Ammon's horn (tissue), 1 donor: ENCODE measurements at places on chromosomes 6 and 20.

GRCh38 chr20:57210054-57210910 lies 56.2 kb downstream of the BMP7 start:
- DNase-seq, result no peak

- DNase-seq, result peak; percentile 70
Observed at GRCh38 chr6:44062771-44063560, 64.3 kb downstream of the MRPL14 start.

DNA sequence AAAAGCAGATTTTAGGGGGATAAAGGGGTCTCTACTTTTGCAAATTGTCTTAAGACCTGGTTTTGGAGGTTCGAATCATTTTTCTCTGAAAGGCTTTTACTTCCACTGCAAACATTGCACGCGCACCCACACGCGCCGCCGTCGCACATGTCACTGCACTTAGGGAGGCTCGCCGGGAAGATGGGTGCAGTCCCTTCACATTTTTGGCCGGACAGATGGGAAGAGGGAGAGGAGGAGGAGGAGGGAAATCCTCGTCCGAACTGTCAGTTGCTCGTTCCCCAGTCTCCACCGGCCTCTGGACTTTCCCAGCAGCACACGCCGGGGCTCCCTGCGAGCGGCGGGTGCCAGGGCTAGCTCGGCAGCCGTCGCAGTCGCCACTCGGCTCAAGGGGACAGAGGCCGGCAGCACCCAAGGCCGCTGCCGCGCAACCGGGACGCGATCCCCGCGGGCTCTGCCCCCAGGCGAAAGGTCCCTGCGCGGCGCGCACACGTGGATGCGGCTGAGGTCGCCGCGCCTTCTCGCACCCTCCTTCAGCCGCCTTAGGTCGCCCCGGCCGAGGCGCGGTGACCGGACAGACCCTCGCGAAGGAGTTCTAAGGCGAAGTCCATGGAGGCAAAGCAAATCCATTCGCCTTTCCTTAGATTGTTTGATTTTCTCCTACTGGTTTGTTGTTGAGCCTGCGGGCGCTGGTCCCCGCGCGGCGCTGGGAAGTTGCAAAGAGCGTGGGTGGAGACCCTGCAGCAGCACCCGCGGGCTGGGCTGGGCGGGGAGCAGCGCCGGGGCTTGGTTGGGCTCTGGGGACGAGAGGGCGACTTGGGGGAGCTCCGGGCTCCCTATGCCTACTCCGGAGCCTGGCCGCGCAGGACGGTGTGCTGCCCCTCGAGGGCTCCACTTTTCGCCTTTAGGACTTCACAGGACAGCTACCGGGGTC lies 1.2 kb downstream of the MYB start:
- DNase-seq, result peak; percentile 32

- DNase-seq, result no peak
Observed at GRCh38 chr6:169292338-169293124, 38.9 kb upstream of the THBS2 start.

DNA sequence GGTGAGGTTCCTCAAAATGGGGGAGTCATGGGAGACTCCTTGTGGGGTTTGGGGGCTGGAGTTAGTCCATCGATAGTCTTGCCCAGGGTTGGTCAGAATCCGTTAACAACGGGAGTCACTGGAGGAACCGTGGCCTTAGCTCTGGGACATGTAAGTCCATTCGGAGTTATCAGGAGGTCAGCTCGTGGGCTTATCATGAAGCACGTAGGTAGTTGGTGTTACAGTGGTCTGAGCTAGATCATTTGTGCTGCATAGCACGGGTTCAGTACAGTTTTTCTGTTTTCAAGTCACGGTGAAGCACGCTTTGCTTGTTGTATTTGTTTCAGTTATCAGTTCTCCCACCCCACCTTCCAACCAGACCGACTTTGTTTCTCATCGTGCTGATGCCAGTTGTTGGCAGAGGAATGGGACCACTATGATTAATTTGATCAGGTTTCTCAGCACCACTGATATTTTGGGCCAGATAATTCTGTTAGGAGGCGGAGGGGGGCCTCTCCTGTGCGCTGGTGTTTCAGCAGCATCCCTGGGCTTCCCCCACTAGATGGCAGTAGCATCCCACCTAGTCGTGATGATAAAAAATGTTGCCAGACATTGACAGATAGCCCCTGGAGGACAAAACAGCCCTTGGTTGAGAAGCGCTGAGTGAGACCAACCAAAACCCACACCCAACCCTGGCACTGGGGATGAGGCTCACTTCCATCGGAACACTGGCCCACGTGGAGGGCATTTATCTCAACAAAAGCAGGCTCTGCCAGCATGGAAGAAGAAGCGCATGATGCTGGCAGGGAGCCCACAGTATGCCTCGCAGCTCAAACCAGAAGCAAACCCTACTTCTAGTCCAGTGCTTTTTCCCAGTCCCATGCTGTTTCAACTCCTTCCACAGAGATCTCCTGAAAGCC lies 2.2 kb upstream of the APMAP start:
- peak; percentile 93 for DNase-seq

DNA sequence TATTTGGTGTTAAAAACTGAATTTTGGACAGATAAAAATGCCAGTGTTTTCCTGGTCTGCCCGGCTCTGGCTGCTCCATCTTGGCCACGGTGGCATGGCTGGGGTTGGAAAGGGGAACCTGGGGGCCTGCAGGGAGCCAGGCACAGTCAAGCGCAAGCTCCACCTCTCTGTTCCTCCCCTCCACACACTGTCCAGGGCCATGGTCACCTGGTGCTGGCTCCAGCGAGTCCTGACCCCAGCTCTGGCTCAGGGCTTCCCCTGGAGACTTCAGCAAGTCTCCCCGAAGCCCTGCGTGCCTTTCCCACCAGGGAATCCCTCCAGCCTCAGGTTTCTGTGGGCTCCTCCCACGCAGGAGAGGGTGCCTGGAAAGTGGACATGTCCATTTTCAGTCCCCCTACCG lies 298.5 kb downstream of the QKI start:
- DNase-seq, result no peak

DNA sequence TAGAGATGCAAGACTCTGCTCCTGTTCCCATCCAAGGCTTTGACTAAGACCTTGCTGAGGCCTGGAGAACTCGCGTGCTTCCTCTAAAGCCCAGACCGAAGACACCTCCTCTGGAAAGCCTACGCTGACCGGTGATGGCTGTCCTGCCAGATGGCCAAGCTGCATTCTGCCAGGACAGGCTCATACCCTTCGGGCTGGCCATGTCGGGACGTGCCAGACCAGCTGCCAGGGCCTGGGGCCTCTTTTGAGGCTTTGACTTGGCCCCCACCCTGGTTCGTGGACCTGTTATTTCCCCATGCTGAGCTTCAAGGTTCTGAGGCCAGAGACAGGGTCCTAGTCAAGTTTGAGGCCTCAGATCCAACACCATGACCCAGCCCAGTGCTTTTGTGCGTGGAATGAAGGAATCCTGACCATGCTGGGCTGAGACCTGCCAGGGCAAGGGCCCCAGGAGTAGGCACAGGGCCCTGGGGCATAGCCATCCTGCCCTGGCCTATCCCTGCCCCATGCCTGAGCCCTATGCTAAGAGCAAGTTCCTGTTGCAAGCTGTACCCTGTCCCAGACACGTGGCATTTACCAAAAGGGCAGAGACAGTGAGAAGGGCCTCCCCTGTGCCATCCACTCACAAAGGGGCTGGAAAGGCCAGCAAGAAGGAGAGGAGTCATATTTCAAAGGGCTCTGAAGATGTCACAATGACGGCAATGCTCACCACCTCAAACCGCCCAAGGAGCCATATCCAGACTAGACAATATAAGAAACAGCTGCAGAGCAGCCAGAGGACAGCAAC lies 42.8 kb downstream of the MRPL14 start:
- DNase-seq, result no peak
